ENCODE measurements at places on chromosomes 1 and 21.

DNA sequence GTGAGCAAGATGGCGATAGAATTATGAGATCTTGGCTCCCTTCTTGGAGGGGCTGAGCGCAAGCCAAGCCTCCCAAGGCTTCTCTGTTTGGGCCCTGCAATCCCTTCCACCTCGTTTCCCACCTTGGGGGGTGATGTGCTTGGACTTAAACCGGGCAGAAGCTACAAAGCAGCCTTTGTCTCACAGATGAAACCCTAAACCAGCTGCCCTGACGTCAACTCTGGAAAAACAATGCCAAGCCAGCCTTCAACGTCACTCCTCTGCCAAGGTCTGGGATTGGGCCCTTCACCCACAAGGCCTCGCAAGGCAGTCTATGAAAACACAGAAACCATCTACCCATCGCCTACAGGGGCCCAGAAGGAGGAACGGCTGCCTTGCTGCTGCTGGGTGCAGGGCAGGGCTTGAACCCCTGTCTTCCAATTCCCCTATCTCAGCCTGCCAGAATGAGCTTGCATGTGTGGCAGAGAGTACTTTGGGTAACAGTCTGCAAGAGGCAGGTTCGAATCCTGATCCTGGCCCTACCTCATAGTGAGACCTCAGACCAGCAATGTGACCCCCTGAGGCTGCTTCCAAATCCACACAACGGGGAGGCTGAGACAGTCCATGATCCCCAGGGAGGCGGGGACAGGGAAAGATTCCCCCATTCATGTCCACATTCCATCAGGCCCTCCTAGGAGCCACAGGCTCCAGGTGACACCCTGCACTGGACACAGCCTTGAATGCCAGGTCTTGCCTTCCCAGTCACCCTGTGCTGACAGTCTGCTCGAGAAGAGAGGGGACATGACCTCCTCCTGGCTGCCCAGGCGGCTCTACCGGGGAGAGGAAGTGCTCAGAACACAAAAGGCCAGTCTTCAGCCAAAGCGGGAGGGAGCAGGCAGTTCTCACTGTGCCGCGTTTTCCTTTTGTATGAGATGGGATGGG, 15.0 kb downstream of the IFFO2 start:
- no peak for DNase-seq

DNA sequence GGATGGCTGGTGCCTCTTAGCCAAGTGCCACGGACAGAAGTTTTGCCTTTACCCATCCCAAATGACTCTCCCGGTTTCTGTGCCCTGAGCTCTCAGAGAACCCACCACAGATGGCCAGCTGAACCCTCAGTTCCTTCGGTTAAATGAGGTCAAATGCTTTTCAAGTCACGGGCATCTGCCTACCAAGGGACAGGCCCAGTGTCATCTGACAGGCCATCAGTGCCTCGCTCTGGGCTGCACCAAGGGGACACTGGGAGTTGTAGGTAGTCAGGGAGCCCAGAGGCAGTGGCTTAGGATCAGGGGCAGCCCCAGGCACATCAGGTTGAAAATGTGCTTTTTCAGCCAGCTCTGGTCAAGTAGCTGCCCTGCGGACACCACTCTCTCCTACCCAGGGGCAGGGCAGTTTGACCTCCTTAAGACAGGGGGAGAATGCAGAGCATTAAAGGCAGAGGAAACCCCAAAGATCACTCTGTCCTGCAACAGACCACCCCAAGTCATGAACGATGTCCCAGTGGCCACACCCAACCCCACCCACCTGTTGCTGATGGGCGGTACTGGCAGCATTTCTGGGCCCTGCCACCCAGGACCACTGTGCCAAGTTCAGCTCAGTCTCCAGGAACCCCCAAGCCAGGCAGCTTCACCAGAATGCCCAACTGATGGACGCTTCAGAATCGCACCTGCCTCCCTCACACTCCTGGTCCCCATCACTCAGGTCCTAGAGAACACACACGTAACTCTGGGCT, 60.7 kb downstream of the CASZ1 start:
- DNase-seq, result no peak

DNA sequence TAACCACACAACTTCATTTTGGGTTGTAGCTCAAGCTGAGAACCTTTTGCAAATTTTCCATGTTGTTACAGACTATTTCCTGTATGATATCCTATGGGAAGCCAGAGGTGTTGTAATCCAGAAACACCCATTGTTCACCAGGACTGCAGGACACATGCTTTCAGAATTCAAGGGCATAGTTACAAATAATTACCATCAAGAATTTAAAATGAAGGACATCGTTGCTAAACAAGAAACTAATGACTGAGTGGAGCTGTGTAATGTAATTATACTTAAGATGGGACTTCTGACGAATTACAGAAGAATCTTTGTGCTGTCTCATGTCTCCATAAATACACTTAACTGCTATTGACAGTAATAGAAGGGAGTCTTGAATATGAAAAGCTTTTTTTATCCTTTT, 47.6 kb upstream of the HOOK1 start:
- peak; percentile 44 for DNase-seq

- DNase-seq, result peak; percentile 72
These were observed 5.7 kb downstream of the KRTCAP2 start for GRCh38 chr1:155167166-155168104.

DNA sequence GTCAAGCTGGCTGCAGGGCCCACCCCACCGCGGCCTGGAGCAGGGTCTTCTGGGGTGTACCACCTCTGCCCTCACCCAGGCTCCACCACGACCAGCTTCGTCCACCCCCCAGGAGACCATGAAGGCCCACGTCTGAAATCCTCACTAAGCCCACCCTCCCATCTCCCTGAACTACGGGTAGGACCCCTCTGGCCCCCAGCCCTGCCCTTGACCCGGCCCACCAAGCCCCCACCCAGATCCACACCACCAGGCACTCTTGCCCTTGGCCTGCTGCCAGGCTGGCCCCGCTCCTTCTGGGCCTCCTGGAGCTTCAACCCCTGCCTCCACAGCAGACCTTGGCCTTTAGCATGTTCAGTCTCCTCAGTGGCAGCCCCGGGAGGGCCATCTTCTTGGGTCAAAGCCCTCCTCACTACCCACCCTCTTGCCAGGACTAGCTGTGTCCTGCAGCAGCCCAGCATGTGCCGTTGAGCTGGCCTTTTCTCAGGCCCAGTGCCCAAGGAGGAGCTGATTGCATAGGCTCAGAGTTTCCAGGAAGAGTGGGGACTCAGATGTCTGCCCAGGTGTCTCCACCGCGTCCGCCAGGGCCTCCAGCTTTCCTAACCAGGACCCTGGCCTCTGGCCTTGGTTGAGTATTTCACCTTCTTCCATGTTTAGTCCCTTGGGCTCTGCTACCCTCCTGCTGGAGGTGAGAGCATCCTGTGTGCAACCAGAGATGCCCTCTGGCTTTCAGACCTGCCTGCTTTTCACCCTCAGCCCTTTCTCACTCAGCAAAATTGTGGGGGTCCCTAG, 17.7 kb upstream of the SAMD11 start:
- no peak for DNase-seq

DNA sequence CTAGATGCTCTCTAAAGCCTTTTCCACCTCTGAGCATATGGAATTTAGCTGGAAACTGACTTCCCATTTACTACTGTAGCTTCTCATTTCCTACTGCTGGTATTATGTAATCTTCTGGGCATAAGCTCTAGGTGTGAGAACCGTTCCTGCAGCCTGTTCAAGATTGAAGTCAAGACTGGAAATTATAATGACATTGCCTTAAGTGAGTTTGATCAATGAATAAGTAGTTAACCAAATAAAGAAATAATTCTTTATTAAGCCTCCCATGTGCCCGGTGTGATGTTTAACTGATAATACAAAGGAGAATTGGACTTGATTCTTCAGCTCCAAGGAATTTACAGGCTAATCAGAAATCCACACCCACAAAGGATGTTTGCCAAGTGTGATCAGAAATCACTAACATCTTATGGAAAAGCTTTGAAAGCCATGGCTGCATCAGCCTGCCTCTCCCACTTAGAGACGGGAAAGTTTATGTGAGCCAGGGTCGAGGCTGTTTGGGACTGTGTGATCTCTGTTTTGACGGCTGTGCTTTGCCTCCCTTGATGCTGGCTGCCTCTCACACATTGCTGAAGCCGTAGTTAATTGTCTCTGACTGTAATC, 36.4 kb upstream of the PRELP start:
- no peak for DNase-seq

DNA sequence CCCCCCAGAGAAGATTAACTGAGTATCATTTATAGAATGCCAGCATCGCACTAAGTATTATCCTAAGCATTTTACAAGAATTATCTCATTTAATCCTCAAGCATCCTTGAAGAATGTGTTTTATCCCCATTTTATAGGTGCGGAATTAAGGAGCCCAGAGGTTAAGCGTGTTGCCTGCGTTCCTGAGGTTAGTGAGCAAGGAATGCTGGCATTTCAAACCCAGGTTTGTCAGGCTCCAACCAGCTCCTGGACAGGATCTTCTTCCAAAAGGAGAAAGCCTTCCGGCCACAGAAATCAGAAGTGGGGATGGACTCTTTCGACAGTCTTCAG, 82.3 kb downstream of the SSBP3 start:
- DNase-seq, result no peak

DNA sequence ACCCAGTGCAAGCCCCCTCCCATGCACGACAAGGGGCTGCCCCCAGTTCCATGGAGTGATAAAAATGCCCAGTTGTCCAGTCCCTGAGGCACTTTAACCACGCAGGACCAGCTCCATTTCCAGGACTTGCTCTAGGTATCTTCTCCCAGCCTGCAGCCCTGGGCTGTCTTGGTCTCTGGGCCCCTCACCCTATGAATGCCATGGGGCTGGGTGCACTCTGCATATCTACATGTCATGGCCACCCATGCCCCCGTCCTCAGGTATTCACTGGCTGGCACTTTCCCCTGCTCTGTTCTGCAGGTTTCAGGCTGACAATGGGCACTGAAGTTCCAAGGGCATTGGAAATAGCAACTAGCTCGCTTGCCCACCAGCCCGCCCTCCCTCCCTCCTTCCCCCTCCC, 19.6 kb upstream of the C1orf174 start:
- DNase-seq, result no peak

- peak; percentile 88 for DNase-seq
These were observed 104.8 kb downstream of the RERE start for GRCh38 chr1:8712413-8713231.

DNA sequence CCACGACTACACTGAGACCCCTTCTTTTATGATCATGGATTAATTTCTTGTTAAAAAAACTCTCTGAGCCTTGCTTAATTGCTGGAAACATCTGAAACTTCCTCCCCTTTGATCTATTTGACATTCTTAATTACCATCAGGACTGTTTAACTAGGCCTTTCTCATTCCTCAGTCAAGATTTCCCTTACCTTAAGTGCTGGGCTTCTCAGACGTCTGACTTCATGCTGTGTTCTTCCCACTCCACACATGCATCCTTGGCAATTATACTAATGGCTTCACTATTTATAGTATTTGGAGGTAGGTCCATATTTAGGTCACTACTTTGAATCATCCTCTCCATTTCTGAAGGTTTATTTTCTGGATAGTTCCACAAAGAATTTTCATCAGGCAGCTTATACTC, 341.3 kb upstream of the TMPRSS15 start:
- DNase-seq, result no peak

- no peak for DNase-seq
These were observed 18.2 kb upstream of the TRNAU1AP start for GRCh38 chr1:28534671-28535070.

- no peak for DNase-seq
These were observed 125.4 kb upstream of the GPR52 start for GRCh38 chr1:174322202-174322862.

- DNase-seq, result no peak
These were observed 112.5 kb downstream of the PBX1 start for GRCh38 chr1:164671323-164671965.

DNA sequence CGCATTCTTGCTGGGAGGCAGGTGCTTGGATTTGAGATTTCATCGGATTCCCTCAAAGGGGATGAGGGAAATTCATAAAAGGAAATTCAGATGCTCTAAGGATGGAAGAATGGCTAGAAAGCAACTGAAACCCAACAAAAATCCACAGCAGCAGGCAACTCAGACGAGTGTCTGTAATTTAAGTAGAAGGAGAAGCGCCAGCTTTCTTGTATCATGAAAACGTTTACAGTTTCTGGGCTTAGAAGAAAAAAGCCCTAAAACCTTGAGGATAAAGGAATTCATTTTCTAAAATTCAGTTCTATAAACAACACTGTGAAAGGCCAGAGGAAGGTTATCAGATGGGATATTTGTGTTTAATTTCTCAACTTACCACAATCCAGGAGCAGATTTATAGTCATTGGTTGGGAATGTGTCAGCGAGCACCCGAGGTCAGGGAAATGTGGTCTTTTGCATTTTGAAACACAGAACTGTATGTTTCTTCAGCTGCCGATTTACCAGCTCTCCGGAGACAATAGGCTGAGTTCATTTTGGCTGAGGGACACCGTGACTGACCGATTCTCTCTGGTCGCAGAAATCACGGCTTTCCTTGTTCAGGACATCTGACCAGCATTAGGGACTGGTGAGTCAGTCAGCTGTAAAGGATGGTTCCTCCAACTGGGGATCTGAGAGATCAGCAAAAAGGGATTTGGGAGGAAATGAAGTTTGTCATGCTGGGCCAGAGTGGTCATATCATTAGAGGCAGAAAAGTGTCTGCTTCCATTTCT, 111.6 kb upstream of the ERRFI1 start:
- DNase-seq, result peak; percentile 89

Measured in renal cortical epithelial cell (primary cell).